ENCODE measurements at places on chromosomes 13 and 19.
A peak's percentile ranks its signal among the peaks of the same experiment; 100 is the strongest.

- DNase-seq: no peak
Observed at GRCh38 chr19:49687566-49688316, 1.7 kb upstream of the ADM5 start.

DNA sequence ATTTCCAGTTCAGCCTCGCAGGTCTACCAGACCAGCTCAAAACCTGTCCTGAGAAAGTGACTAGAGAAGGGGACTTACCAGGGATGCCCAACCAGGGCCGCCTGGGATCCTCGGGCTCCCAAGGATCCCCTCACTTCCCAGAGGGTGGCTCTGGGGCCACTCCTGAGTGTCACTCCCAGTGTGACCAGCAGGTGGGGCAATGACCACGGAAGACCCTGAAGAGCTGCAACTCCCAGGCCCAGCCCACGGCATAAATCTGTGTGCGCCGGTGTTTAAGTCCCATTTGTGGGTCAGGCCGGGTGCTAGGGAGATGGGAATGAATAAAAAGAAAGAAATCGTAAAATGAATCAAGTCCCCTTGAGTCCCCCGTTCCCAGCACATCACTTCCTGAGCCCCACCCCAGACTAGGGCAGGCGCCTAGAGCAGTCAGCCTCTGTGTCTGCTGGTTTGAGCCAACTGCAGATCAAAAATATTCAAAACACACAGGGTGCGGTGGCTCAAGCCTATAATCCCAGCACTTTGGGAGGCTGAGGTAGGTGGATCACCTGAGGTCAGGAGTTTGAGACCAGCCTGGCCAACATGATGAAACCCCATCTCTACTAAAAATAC is 10.7 kb downstream of the PTGIR start:
- DNase-seq: peak; percentile 73

DNA sequence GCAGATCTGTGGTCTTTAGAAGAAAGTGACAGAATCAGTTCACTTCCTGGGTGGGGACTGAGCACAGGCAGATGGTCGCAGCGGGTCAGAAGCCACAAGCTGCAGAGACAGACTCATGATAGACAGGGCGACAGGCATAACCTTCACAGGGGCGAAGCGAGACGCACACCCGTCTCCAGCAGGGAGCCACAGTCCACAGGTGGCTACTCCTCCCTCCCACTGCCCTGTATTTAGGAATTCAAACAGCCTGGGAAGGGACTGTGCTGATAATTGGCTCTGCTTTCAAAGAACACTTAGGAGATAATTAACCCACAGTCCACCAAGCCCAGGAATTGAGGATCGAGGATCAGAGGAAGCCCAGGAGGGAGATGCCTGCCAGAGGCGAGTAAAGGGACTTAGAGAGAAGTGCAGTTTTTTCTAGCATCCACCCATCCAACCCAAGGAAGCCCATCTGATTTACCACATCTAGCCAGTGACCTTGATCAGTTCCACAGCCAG is 23.2 kb downstream of the RFX2 start:
- peak; percentile 59 for DNase-seq

DNA sequence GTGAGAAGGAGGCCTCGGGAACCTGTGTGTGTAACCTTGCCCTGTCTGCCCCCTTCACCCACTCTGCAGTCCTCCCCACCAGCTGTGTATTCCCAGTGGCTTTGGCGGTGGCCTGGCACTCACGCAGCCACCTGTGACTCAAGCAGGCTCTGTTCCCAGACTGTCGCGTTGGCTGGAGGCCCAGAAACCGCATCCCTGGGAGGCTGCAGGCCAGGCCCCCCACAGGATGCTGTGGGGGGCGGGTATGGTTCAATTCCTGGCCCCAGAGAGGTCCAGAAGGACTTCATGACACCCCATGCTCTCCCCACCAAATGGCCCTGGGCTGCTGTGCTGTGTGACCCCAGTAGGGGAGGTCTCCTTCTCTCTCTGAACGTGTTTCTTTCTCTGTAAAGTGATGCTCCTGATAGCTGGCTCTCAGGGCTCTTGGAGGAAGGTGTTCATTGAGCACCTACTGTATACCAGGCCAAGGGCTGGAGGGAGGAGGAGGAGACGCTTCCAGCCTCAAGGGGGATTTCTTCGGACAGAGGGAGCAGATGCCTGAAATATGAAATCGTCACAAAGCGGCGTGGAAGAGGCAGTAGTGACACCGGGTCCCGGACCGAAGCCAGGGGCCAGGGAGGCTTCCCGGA is 1.9 kb upstream of the LINGO3 start:
- DNase-seq: peak; percentile 90

- DNase-seq: peak; percentile 73
Observed at GRCh38 chr19:42450314-42450934, 7.7 kb upstream of the CXCL17 start.

DNA sequence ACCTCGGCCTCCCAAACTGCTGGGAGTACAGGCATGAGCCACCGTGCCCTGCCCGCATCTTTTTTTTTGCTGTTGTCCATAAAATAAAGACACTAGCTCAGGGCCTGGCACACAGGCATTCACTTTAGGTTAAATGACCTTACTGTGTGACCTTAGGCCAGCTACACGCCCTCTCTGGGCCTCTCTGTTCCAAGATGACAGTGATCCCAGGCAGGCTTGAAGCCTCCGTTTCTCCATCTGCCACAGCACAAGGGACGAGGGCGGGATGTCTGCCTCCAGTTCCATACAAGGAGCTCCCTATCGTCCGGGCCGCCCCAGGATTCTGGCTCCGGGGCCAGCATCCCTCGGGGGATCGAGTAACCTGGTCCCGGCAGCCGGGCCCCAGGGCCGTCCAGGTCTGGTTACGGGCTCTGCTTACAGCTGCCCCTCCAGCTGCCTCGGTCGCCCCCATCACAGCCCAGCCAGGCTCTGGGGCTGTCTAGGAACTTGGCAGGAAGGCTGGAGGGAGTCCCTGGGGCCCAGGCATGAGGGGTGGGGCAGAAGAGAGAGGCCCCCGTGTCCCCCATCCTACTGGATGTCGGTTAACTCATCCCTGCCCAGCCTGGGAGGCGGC is 11.9 kb upstream of the SEMA6B start:
- peak; percentile 98 for DNase-seq

DNA sequence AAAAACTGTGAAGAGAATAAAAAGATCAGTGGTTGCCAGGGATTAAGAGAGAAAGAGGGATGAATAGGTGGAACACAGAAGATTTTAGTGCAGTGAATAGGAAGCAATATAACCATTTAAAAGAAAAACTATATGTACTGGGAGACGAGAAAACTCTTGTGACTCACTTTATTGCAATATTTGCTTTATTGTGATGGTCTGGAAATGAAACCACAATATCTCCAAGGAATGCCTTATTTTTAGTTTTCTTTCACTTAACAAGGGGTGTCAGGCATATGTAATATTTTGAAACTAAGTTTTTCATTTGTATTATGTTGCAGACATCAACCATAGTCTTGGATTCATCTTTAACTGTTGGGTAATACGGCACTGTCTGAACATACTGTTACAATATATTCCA is 1308.2 kb downstream of the PCDH9 start:
- no peak for DNase-seq

GRCh38 chr13:110280231-110280813 is 26.6 kb downstream of the COL4A1 start:
- no peak for DNase-seq

- DNase-seq: peak; percentile 41
Observed at GRCh38 chr19:43555185-43555770, 20.0 kb downstream of the XRCC1 start.

DNA sequence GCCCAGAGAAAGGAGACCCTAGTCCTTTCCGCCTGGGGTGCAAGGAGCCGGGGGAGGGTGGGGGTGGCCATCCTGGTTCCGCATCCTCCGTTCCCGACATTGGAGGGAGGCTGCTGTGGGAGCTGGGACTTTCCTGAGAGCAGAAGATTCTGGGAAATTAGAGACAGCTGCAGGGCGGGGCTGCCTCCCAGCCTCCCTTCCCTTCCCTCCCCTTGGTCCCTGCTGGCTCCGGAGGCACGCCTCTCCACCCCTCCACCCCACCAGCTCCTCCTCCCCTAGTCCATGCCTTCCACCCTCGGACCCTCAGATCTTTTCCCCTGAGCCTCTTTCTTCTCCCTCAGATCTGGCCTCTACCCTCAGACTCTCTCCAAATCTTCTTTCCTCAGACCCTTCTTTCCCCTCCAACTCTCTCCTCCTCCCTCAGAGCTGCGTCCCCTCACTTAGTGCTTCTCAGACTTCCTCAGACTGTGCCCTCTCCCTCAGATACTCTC is 3.1 kb upstream of the BCL3 start:
- DNase-seq: no peak

- DNase-seq: no peak
Observed at GRCh38 chr13:111031531-111031961, 83.6 kb upstream of the ARHGEF7 start.

Data from NCI-H2171 treated with DMSO at 0.1 percent for 48 hours (cell line).